Brain (organoid and tissue), 16 donors: ENCODE measurements at places on chromosomes 1 and 21.

DNA sequence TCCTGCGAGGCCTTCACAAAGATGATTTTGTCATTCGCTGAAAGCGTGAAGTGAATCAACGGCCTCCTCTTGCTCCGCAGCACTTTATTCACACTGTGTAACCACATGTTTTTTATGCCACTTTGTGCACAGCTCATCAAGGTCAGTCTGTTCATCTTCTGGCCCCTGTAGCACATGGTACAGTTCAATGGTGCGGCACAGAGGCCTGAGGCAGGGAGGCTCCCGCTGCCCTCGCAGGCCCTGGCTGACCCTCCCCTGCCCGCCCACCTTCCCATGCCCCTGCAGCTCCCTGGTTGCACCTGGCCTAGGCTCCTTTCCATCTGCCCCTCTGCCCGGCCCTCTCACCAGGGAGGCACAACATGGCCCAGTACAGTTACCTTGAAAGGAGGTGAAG lies 87.5 kb downstream of the CD247 start:
- no peak for DNase-seq

DNA sequence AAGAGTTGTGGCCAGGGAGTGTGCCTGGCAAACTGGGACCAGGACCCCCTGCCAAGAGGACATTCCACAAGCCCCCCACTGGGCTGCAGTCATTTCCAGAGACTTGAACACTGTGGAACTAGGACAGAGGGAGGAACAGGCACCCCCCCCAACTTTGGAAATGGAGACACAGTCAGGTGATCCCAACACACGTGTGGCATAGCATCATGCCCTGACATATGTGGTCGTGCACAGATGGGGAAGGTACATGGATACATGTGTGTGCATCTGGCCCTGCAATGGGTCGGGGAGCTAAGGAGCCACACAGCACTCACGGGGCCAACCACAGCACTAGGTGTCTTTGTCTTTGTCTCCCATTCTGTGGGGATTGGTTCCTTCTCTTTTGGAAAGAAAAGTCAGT lies 6.6 kb upstream of the TFF3 start:
- no peak for DNase-seq

GRCh38 chr1:205436776-205437410 lies 15.0 kb upstream of the LEMD1 start:
- no peak for DNase-seq

- DNase-seq, result no peak
Observed at GRCh38 chr1:208683141-208683540, 439.0 kb upstream of the PLXNA2 start.

GRCh38 chr1:27527223-27527889 lies 37.4 kb upstream of the WASF2 start:
- peak; percentile 86 for DNase-seq

DNA sequence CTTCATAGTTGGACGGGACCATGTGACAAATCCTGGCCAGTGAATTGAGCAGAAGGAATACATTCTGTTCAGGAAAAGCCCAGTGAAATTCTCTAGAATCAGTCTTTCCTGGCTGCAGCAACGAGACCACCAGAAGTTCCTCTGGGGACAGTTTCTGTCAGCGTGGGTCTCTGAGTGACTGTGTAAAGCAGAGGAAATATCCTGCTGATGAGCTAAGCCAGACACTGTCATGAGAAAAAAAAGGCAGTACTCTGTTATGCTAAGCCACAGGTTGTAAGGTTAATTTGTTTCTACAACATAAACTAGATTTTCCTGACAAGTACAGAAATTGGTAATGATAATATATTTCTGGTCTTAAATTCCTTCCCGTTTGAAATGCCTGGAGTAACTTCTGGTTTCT lies 664.4 kb downstream of the LMO4 start:
- DNase-seq, result peak; percentile 22

DNA sequence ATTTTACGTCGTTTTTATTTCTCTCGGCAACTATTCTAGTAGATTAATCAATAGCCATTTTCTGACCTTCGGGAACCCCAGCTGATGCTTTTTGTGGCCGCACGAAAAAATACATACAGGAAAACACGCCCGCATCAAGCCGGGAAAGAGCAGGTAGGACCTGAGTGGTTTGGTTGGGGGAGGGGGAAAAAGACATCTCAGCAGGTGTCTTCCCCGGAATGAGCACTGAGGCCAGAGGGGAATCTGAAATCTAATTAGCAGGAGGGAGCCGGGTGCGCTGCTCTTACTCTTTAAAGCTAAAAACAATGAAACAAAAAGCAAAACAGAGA lies 618 bp upstream of the FOXD3 start:
- DNase-seq, result peak; percentile 16

DNA sequence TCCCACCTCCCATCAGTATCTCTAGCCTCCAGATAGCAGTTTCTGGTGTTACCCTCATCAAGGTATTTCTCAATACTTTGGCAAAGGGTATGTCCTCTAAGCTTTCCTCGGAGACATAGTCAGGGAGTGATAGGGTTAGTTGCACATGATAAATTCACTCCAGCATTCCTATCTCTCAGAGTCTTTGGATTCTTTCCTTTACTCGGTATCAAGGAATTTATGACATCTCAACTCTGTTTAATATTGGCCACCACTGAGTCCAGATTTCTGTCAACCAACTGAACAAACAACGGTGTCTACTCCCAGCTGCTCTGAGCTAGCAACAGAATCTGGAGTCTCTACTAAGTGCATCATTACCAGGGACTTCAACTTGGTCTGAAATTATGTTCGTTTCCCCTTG lies 233.4 kb downstream of the TM2D1 start:
- no peak for DNase-seq

GRCh38 chr1:111666828-111667227 lies 47.2 kb downstream of the RAP1A start:
- no peak for DNase-seq

- DNase-seq, result no peak
Observed at GRCh38 chr1:240030236-240030635, 61.4 kb upstream of the FMN2 start.

- DNase-seq, result no peak
Observed at GRCh38 chr1:184890539-184890973, 83.8 kb downstream of the NIBAN1 start.

GRCh38 chr1:119686661-119687060 lies 25.1 kb upstream of the PHGDH start:
- DNase-seq, result no peak

GRCh38 chr1:117093091-117093534 lies 28.4 kb downstream of the TRIM45 start:
- DNase-seq, result peak; percentile 42

DNA sequence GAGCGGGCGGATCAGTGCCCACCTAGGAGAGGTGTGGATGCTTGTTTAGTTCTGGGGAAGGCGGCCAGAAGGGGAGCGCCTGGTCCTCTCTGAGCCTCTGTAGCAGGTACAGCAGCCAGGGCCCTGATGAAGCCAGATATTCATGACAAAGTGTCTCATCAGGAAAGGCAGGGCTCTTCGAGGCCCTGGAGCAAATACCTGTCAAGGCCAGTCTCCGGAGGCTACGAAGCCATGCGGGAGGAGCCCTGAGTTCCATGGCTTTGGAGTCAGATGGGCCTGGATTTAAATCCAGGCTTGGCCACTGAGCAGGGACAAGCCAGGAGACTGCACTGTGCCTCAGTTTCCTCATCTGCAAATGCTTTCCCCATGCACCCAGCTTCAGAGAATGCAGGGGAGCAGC lies 25.4 kb upstream of the GPR153 start:
- no peak for DNase-seq

- DNase-seq, result no peak
Observed at GRCh38 chr1:208855403-208855802, 611.2 kb upstream of the PLXNA2 start.

DNA sequence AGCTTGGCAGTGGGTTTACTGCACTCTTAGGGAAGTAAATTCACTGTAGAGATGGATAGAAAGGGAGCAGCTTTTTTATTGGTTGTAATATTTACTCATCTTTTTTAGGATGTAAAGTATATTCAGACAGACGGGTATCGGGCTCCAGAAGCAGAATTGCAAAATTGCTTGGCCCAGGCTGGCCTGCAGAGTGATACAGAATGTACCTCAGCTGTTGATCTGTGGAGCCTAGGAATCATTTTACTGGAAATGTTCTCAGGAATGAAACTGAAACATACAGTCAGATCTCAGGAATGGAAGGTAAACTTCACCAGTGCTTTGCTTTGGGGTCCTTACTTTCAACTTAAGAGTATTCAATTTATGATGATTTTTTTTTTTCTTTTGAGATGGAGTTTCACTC lies 3.2 kb downstream of the UHMK1 start:
- DNase-seq, result no peak

GRCh38 chr1:179366093-179366800 lies 476 bp downstream of the AXDND1 start:
- DNase-seq, result peak; percentile 21

DNA sequence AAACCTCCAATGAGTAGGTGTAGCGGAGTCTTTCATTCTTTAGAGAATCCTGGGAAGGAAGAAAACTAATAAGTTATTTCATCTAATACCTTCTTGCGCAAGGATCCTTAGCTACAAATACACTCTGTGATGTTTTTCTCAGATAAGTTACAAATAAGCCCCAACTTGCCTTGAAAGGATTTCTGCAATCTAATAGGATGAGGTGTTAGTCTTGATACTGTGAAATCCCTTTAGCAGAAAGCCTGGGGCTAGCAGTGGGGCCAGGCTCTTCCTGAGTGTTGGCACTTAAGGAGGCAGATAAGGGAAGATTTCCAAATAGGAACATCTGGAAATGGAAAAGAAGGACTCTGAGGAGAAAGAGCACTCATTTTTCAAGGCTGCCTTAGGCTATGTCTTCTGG lies 168.0 kb upstream of the DAB1 start:
- DNase-seq, result peak; percentile 47

DNA sequence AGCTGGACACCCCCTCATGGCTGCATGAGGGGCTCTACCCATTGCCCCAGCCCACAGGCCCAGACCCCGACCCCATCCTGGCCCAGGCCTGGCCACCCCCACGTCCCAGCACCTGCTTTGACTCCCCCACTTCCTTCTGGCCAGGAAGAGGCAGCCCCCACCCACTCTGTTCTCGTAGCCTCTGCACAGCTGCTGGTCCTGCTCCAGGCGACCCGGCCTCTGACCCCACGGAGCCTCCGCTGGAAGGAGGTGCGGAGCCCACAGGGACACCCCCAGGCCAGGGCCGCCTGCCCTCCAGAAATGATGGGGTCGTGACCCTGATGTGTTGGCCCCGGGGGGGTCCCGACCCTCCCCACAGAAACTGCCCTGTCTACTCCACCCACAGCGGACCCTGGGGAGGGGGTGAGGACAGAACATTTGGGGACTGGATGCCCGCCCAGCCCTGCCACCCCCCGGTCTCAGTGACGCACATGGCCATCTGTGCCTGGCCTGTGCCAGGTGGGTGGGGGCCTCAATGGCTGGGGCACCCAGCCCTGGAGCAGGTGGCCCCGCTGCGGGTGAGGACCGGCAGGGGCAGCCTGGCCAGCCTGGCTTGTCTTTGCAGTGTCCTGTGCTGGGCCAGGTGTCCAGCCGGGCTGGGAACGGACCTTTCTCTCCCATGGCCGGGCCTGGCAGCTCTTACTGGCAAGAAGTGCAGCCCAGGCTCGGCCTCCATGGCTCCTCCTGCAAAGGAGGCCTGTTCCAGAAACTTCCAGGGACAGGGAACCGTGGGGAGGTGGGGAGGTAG lies 78.6 kb downstream of the MORN1 start:
- no peak for DNase-seq

DNA sequence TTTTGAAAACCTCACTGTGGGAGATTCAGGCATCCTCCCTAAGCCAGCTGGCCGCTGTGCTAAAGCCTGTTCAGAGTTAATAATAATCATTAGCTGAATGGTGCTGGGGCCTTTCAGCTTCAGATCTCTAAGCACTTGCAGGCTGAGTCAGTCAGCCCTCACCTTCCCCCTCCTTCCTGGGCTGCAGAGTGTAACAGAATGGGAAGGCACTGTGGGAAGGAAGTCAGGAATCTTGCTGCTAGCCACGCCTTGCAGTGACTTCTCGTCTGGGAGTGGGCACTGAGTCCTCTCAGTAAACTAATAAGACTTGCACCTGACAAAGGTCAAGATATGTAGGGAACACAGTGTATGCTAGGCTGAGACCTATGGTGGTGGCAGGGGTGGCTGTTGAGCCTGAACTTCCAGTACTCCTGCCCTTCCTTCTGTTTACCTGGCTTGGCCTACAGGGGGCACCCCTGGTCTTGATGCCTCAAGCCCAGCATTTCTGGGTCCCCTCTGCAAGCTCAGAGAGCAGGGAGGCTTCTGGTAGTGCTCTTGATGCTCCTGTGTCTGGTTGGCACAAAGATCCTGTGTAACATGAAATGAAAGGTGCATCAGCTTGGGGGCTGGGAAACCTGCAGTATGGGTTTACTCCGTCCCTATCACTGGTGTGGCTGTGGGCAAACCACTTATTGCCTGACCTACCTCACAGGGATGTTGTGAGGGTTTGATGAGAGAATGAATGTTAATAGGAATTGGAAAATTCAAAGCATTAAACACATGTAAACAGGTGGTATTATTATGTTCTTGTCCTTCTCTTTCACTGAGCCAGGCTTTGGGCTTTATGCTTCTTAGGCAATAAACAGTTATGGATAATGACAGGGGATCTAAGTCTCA lies 6.0 kb downstream of the CYB561D1 start:
- DNase-seq, result no peak

DNA sequence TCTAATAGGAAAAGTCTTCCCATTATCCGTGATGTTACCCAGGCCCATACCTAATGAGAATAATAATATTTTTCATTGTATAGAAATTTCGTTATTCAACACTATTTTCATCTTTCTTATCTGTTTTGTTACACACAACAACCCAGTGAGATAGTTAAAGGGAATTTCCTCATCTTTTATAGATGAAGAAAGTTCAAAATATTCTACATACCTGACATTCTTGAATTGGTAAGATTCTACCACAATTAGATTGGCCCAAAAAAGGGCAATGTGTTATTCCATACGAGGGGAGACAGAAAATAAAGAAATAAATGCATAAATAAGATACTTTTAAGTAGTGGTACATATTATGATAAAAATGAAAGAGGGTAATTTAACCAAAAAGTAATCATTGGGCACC lies 405.5 kb upstream of the ADAMTS5 start:
- no peak for DNase-seq

DNA sequence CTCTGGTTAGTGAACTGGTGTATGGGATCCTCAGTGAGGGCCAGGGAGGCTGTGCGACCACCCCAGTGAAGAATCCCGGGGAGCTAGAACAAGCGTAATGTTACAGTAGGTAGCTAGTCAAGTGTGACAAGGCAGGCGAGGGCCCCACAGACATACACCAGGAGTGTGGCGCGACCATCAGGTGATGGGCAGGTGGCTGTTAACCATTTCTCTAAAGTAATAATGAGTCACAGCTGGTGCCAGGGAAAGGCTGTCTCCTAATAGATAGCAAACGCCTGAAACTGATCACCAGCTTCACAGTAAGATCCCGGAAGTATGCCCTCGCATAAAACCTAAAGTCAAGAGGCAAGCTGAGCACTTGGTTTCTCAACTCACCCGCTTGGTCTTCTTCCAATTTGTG lies 40.5 kb upstream of the TARBP1 start:
- DNase-seq, result no peak
